ENCODE measurements at places on chromosomes 7 and 10. TPM values are rescaled to one million over a fixed set of nuclear protein-coding genes. Genes with fewer than 3 reads are reported as not detected.

Gene SLC4A2
- 284 TPM for total RNA-seq

Gene FFAR4
- total RNA-seq: 0.27 TPM

Gene ST8SIA6
- total RNA-seq: 0.07 TPM

Gene C10orf53
- not detected for total RNA-seq

Gene AS3MT
- total RNA-seq: 3.3 TPM

Gene RBM20
- total RNA-seq: 1.7 TPM

Gene KCNIP2
- 0.73 TPM for total RNA-seq

Gene ANKRD2
- total RNA-seq: 2.5 TPM

Gene PRF1
- total RNA-seq: not detected

Gene HOXA3
- 10.8 TPM for total RNA-seq

Gene IFIT1
- total RNA-seq: 5.4 TPM

Gene UNCX
- not detected for total RNA-seq

Gene GRM8
- not detected for total RNA-seq

Gene PLAU
- total RNA-seq: 161 TPM

Gene NUTM2D
- 1.1 TPM for total RNA-seq

All from A549 treated with CpdA at 1 μM for 4 hours (cell line).